GM03348 (cell line): ENCODE measurements at places on chromosomes 5 and 9.

DNA sequence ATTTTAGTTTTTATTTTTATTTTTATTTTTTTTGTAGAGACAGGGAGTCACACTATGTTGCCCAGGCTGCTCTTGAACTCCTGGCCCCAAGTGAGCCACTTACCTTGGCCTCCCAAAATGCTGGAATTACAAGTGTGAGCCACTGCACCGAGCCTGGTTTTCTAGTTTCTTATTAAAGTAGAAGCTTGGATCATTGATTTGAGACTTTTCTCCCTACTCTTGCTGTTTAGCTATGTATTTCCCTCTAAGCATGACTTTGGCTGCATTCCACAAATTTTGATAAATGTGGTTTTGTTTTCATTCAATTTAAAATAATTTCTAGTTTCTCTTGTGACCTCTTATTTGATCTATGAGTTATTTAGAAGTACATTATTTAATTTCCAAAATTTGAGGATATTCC, 10.4 kb downstream of the SNX2 start:
- no peak for DNase-seq

DNA sequence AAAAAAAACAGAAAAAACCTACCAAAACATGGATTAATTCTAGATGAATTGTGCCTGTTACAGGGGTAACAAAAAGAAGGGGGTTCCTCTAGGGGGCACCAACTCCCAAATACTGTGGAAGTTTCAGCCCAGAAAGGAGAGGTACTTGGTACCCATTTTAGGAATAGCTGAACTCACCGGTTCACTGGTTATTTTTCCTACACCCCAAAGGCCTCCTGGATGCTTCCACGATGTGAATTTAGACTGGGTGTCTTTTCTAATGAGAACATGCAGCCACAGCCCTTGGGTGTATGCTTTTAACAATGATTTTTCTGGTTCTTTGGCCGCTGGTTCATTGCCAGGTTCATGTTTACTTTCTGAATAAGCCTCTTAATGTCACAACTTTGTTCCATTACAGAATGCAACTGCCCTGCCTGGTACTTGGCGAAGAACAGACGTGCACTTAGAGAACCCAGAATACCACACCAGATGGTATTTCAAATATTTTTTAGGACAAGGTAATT, 46.7 kb downstream of the GARNL3 start:
- DNase-seq, result peak; percentile 40

DNA sequence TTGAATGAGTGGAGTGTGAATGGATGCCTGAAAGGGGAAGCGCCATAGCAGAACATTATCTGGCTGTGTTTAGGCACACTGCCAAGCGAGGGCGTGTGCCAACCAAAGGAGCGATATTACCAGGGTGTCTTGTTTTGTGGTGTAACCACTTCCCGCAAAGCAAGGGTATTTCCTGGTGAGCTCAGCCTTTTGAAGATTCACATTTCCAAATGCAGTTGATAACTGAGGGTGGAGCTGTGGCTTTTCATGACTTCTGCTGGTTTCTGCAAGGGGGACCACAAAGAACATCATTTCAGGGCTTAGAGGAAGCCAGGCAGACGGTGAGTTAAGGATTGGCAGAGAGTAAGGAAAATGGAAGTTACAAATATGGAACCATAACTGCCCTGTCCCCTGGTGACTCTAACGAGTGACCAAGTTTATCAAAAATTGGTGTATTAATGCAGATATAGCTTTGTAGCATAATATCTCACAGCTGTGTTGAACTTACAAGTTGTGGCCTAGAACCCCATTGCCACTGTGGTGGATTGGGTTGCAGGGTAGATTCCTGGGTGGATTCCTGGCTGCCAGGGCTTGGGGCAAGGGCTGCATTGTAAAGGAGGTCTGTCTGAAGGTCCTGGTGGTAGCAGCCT, 71.4 kb downstream of the RALGPS1 start:
- peak; percentile 61 for DNase-seq

- DNase-seq, result no peak
These were observed 220.7 kb downstream of the GNA14 start for GRCh38 chr9:77427256-77427927.

- DNase-seq, result no peak
These were observed 37.0 kb upstream of the BASP1 start for GRCh38 chr5:17180330-17180843.

- no peak for DNase-seq
These were observed 60.4 kb upstream of the ERCC6L2 start for GRCh38 chr9:95815133-95815532.

- peak; percentile 22 for DNase-seq
These were observed 666.7 kb downstream of the LRRC70 start for GRCh38 chr5:63245271-63245670.

DNA sequence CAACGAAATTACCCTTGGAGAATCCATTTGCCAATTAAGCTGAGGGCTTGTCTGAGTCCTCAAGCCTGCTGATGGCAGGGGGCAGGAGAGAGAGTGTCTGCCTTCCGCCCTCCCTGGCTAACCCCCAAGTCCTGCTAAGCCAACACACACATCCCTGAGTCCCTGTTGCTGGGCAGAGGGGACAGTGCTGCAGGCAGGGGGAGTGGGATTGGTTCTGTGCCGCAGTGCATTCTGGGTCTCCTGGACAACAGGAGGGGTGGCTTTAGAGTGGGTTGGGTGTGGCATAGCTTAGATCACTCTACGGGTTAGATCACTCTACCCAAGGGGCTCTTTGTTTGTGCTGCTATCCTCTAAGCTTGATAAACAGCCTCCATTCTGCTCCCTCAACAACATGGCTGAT, 427.7 kb downstream of the CDK5RAP2 start:
- DNase-seq, result no peak

DNA sequence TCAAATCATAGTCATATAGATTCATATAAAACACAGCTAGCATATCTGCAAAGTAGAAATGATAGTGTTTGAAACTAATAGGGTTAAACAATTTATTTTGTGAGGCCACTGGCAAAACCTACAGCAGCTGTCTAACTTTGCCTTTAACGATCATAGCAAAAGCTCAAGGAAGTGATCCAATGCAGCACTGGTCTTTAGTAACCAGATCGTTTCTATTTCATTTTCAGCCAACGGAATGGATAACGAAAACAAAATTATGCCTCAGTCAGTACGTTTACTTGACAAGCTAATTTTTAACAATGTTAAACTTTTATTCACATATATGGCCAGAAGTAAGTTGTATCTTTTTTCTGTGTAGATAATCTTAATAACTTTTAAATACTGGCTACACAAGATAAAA, 17.7 kb downstream of the MLLT3 start:
- DNase-seq, result no peak

- DNase-seq, result no peak
These were observed 82.9 kb downstream of the PTCD2 start for GRCh38 chr5:72402959-72403628.

DNA sequence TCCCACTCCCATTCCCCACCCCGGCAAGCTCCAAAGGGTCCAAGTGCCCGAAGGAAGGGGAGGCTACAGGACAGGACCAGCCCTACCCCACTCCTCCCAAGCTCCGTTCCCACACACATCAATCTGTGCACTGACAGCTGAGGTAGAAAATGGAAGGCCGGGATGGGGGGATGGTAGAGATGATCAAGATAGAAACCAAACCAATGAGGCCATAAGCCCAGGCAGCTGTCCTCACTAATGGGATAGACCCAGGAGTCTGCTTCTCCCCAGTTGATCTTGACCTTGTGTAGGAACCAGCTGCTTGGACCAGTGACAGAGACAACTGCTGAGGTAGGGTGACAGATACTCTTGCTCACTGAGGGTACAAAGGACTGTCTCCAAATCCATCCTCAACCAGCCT, 38.6 kb downstream of the B4GALT1 start:
- DNase-seq, result no peak

GRCh38 chr5:10538789-10539686, 24.8 kb upstream of the ANKRD33B start:
- DNase-seq, result no peak

GRCh38 chr5:169805527-169805934, 168.5 kb downstream of the DOCK2 start:
- DNase-seq, result peak; percentile 43

DNA sequence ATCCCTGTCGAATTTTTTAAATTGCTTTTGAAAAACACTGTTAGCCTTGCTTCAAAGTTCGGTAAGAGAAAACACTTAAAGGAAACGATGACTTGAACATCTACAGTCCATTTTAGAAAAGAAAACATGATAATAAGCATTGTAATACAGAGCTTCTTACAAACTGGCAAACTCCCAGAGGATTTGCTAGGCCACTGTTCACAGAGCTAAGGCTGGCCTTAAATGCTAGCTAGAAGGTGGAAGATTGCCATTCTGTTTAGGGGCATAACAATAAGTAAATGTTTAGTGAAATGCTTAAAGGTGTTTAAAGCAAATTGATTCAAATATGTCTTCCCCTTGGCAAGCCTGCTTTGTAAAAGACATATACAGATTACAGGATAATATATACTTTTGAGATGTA, 169.6 kb downstream of the TLE4 start:
- DNase-seq, result no peak

- no peak for DNase-seq
These were observed 56.9 kb downstream of the ASS1 start for GRCh38 chr9:130501639-130502038.

GRCh38 chr9:100640447-100641050, 62.7 kb downstream of the CAVIN4 start:
- no peak for DNase-seq

- no peak for DNase-seq
These were observed 298.3 kb downstream of the NSG2 start for GRCh38 chr5:174343826-174344225.

GRCh38 chr9:37187713-37188439, 67.5 kb downstream of the ZCCHC7 start:
- peak; percentile 11 for DNase-seq

- DNase-seq, result no peak
These were observed 42.4 kb downstream of the NKX2-5 start for GRCh38 chr5:173192561-173192960.

DNA sequence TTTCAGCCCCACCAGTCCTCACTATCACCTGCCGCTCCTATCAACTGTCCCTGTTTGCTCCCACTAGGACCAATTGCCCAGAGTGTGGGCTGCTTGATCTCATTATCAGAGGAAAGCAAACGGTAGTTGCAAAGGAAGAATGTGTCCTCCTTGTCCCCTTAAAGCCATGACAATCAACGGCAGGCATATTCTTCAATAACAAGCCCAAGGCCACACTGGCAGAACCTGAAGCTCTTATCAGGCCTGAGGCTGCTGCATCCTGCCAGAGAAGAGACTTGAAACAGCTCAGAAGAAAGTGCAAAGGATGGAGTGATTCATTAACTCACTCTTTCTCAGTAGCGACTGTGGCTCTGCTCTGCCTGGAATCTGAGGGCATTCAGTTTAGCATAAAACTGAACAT, 39.2 kb upstream of the MAN2A1 start:
- DNase-seq, result no peak

GRCh38 chr9:82616545-82616944, 446.4 kb downstream of the RASEF start:
- DNase-seq, result no peak

- peak; percentile 63 for DNase-seq
These were observed 868 bp downstream of the ZBTB43 start for GRCh38 chr9:126805554-126806262.

GRCh38 chr9:134597957-134598883, 43.4 kb upstream of the COL5A1 start:
- DNase-seq, result no peak

DNA sequence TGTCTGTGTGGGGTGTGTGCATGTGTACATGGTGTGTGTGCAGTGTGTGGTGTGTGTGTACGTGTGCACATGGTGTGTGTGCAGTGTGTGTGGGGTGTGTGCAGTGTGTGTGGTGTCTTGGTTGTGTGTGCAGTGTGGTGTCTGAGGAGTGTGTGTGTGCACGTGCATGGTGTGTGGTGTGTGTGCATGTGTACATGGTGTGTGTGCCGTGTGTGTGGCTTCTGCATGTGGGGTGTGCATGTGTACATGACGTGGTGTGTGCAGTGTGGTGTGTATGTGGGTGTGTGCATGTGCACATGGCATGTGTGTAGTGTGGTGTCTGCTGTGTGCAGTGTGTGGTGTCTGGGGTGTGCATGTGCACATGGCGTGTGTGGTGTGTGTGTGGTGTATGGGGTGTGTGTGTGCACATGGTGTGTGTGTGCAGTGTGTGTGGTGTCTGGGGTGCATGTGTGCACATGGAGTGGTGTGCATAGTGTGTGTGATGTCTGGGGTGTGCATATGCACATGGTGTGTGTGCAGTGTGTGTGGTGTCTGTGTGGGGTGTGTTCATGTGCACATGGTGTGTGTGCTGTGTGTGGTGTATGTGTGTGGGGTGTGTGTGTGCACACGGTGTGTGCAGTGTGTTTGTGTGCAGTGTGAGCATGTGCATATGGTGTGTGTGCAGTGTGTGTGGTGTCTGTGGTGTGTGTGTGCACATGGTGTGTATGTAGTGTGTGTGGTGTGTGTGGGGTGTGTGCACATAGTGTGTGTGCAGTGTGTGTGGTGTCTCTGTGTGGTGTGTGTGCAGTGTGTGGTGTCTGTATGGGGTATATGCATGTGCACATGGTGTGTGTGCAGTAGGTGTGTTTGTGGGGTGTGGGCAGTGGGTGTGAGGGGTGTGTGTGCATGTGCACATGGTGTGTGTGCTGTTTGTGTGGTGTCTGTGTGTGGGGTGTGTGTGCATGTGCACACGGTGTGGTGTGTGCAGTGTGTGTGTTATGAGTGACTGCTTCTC, 40.6 kb upstream of the ZNG1F start:
- peak; percentile 32 for DNase-seq

- DNase-seq, result no peak
These were observed 4.7 kb upstream of the STOML2 start for GRCh38 chr9:35107297-35108290.

DNA sequence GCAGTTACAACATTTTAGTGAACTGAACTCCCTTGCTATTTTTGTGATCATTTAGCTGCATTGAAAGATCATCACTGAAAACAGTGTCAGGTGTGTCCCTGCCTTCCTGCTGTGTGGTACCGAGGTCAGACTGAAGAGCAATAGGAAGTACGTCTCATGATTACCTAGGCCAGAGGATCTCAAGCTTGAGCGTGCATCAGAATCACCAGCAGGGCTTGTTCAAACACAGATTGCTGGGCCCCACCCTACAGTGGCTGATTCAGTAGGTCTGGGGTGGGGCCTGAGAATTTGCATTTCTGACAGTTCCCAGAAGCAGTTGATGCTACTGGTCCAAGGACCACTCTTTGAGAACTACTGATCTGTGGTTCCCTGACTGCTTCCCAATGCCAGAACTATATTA, 159.6 kb downstream of the ACTL7B start:
- DNase-seq, result no peak
